NCI-H1417 treated with DMSO at 0.1 percent for 48 hours (cell line): ENCODE measurements at places on chromosomes 12 and 14.

DNA sequence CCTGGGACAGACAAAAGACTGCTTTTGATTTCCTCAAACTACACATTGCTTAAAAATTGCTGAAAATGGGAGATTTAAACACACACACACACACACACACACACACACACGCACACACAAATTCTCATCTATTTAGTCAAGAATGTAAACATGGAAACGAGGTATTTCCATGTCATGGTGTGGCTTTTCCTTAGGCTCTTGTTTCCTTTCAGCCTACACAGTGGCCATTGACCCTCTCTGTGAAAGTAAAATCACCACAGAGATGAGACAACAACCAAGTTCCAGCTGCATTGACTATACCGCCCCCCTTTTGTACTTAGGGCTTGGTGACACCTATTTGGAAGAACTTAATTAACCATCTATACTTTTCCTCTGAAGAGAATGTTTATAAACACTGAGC, 41.9 kb downstream of the TTC8 start:
- no peak for DNase-seq

GRCh38 chr12:114850661-114851275, 166.8 kb upstream of the TBX3 start:
- DNase-seq = no peak

DNA sequence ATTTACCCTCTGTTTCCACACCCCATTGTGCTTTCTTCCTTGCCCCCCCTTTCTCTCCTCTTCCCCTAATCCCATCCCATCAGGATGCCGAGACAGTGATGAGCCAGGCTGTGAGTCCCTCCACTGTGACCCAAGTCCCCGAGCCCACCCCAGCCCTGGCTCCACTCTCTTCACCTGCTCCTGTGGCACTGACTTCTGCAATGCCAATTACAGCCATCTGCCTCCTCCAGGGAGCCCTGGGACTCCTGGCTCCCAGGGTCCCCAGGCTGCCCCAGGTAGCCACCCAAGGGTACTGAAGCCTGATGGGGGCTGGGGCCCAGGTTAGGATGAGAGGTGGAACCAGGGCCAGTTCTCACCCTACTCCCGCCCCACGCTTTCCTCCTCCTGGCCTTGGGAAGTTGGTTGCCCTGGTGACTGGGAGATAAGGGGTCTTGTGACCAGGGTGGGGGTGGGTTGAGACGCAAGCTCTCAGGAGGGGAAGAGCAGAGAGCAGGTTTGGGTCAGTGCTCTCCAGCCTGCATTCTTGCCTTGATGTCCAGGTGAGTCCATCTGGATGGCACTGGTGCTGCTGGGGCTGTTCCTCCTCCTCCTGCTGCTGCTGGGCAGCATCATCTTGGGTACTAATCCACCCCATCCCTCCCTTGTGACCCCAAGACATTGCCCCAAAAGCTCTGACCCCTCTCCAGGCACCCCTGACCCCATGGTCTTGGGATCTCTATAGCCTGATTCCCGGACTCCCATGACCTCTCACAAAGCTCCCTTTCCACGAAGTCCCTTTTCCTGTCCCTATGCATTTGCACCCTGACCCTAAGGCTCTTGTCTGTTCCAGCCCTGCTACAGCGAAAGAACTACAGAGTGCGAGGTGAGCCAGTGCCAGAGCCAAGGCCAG, 1.2 kb downstream of the AMHR2 start:
- DNase-seq = no peak

GRCh38 chr12:6627616-6628015, 8.1 kb downstream of the LPAR5 start:
- DNase-seq = no peak

DNA sequence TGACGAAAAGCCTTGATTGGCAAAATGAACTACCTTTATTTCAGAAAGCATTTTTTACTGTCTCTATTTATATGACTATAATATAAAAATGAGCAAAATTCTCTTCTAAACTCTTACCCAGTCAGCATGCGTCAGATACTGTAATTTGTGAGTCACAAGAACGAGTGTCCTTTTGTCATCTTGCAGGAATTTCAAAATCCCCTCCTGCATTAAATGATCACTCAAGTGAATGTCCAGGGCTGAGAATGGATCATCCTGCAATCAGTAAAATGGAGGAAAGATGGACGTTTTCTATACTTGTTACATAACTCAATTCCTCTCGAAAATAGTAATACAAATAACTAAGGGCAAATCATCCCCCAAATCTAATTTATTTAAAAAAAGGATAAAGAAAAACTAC, 77.7 kb upstream of the KCNJ8 start:
- no peak for DNase-seq

DNA sequence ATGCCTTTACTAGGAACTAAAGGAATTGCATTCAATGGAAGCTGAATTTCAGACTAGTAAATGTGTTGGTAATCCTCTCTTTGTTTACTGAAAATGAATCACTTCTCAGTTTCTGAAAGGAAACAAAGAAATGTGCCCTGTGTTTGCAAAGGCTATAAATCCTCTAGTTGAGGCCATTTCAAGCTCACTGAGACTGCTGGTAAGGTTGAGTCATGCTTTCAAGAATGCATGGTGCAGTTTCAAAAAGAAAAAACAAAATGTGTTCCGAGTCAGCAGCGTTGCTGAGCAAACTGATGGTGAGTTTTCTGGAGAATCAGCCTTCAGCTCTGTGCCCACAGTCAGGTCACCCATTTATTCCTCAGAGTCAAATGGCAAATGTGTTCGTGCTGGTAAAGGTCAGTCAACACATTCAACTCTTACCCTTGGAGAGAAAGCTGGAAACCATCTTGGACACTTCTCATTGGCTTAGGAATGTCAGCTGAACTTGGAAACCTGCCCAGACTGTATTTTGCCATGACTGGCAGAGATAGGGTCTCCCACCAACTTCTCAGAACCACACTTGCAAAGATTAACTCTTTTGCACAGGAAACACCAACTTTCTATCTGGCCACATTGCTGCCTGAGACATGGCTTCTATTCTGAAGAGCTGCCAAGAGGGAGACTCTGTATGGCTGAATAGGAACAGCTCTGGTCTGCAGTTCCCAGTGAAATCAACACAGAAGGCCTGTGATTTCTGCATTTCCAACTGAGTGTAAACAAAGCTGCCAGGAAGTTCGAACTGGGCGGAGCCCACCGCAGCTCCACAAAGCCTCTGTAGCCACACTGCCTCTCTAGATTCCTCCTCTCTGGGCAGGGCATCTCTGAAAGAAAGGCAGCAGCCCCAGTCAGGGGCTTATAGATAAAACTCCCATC, 484.4 kb downstream of the ATP23 start:
- DNase-seq = no peak

DNA sequence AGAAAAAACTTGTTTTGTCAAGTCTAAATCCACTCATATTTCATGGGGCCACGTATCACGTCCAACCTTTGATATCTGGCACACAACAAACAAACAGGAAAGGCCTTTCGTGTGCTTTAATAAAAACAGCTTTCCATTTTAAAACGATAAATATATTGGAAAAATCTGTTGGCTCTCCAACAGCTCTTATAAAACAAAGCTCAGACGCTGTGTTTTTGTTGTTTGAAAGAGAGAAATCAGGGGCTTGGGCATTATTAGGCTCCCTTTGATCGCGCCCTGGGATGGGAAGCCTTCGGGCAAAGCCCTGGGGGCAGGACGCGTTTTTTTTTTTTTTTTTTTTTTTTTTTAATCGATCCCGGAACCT, 429 bp upstream of the PLEKHA5 start:
- DNase-seq = no peak

DNA sequence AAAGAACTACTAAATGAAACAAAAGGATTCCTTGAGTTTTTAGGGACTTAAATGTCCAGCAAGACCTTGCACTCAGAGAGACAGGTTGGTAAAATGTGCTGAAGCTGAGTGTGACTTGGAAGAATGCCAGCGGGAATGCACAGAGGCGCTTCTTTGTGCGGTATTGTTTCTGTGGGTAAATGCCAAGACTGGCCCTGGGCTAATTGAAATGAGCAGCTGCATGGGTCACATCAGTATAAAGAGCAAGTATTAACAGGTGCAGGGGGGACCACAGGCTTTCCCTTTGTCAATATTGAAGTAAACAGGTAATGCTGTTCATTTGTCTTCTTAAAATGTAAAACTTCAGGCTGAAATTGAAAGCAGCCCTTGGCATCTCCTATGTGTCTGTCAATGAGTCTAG, 74.3 kb downstream of the LMO3 start:
- DNase-seq = peak; percentile 97

- no peak for DNase-seq
Measured at GRCh38 chr12:5963515-5963914, 18.5 kb upstream of the ANO2 start.

DNA sequence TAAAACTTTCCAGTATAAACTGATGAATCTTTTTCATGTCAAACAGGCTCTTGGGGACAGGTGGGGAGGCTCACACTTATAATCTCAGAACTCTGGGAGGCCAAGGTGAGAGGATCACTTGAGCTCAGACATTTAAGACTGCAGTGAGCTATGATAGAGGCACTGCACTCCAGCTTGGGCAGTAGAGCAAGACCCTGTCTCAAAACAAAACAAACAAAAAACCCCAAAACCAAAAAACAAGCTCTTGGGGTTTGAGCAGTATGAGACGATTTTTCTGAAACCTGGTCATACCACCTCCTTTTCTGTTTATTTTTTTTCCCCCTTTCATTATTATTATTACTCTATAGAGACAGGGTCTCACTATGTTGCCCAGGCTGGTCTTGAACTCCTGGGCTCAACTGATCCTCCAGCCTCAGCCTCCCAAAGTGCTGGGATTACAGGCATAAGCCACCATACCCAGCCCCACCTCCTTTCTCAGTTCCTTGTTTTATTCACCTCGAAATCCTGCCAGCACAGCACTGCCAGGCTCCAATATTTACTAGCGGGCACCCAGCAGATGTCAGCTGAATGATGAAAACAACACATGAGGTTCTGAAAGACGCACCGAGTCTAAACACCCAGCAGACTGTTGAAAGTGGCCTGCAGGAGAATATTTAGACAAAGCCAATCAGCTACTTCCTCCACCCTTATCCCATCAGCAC, 19.5 kb upstream of the CDK17 start:
- DNase-seq = no peak

DNA sequence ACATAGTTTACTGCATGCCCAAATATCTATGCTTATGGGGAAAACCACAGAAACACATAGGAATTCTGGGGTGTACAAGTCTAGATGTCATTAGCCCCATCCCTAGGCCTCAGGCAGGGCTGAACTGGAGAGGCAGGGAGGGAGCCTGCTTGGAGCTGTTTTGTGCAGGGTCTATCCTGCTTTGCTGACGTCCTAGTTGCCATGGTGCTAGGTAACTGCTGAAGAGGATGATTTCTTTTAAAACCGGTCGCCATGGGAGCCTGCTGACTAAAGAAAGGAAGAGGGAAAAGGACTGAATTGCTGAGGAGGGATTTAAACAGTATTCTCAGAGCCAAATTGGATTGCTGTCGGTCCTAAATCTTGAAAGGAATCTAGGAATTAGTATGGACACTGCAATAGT, 10.7 kb downstream of the GPR19 start:
- peak; percentile 54 for DNase-seq

- no peak for DNase-seq
Measured at GRCh38 chr12:12433203-12433731, 76.4 kb downstream of the BORCS5 start.

DNA sequence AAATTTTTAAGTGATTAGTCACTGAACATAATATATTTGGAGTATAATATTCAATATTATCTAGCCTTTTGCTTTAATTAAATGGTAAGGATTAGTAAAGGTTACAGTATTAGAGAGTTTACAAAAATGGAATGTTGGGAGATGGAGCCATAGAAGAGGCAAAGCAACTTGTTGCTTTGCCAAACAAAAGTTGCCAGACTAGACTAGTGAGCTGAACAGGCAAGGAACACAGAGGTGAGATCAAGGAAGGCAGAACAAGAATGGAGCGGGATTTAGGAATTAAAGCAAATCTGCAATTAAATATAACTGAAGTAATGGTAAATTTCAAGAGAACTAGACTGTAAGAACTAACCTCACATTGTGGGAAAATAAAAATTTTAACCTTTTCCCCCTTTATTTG, 5.1 kb downstream of the ARF6 start:
- DNase-seq = no peak

DNA sequence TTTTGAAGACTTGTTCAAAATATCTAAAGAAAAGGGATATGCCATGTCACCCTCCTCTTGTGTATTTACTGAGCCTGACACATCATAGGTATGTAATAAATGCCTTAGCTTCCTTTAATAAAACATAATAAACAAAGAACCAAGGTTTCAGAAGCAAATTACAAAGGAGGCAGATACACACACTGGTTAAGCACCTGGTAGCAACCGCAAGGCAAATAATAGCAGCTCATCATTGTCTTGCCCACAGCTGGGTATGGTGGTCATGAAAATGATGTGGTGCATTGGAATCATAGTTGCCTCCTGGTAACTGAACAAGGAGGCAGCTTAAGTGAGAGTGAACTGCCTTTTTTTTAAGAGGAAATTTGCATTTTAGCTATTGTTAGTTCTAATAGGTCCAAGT, 39.0 kb downstream of the PAX9 start:
- no peak for DNase-seq

- DNase-seq = no peak
Measured at GRCh38 chr12:6830999-6831398, 2.8 kb downstream of the P3H3 start.

GRCh38 chr14:21255385-21256101, 13.7 kb downstream of the HNRNPC start:
- no peak for DNase-seq

- DNase-seq = no peak
Measured at GRCh38 chr12:38771871-38772270, 133.5 kb downstream of the CPNE8 start.

- no peak for DNase-seq
Measured at GRCh38 chr14:42002141-42002540, 395.5 kb downstream of the LRFN5 start.

DNA sequence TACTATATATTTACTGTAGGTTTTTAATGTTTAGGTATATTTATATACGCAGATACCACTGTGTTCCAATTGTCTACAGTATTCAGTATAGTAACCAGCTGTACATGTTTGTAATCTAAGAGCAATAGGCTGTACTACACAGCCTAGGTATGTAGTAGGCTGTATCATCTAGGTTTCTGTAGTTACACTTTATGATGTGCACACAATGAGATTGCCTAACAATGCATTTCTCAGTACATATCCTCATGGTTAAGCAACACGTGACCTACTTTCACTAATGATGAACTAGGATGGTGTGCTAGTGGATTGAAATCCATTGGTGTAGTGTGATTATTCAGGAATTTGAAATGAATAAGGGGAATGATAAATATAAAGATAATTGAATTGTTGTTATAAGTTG, 77.7 kb downstream of the ETNK1 start:
- DNase-seq = no peak

- no peak for DNase-seq
Measured at GRCh38 chr12:94795520-94795919, 145.2 kb upstream of the TMCC3 start.

GRCh38 chr14:74952697-74953484, 2.5 kb downstream of the PGF start:
- no peak for DNase-seq

- no peak for DNase-seq
Measured at GRCh38 chr12:88865537-88865936, 285.3 kb upstream of the KITLG start.

DNA sequence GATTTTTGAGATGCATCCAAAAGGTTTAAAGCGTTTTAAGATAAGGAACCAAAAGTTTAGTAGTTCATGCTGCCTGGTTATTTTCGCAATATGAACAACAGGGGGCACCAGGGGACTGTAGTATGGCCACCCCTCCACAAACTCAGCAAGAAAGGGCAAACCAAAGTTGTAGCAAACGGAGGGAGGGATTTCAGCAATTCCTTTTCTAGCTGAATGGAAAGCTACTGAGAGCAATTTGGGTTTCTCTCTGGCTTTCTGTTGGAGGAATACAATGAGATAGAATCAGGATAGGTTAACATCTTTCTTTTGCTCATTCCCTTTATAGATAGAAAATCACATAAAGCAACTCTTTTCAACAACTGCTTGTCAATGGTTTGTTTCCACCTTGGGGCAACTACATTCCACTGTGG, 62.5 kb downstream of the DRAM1 start:
- peak; percentile 27 for DNase-seq
